ENCODE measurements at places on chromosomes 4 and X.

- no peak for DNase-seq
Observed at GRCh38 chrX:21837056-21837455, 2.4 kb upstream of the MBTPS2 start.

DNA sequence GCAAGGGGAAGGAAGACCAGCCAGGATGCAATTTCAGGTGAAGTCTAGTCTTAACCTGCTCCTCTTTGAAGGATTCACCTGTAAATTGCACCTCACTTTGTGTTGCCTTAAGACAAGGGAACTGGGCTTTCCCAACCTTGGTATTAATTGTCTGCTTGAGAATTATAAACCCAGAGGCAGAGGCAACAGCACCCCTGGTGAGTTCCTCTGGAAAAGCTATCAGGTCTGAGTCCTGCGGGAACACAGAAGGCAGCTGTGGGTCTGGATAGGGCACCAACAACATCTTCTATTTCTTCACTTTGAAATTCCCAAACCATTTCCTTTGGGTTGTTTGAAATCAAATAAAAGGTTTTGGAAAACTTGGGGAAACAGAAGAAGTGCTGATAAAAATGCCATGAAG is 109.2 kb upstream of the NPY2R start:
- no peak for DNase-seq

- DNase-seq = no peak
Observed at GRCh38 chr4:141473952-141474351, 162.4 kb upstream of the IL15 start.

- no peak for DNase-seq
Observed at GRCh38 chr4:98232202-98232601, 29.0 kb upstream of the RAP1GDS1 start.

- DNase-seq = no peak
Observed at GRCh38 chr4:109296527-109296926, 5.9 kb downstream of the COL25A1 start.

GRCh38 chrX:10971176-10971575 is 140.0 kb upstream of the HCCS start:
- peak; percentile 4 for DNase-seq

GRCh38 chr4:76449833-76450232 is 14.8 kb downstream of the SHROOM3 start:
- peak; percentile 82 for DNase-seq

- DNase-seq = no peak
Observed at GRCh38 chr4:150561143-150561737, 20.7 kb upstream of the MAB21L2 start.

- DNase-seq = no peak
Observed at GRCh38 chrX:57906790-57907189, 3.5 kb downstream of the ZXDA start.

- DNase-seq = no peak
Observed at GRCh38 chr4:71878376-71878775, 94.5 kb upstream of the GC start.

- DNase-seq = no peak
Observed at GRCh38 chr4:48699475-48699874, 80.6 kb downstream of the FRYL start.

- DNase-seq = no peak
Observed at GRCh38 chr4:2624782-2625530, 88.5 kb downstream of the FAM193A start.

GRCh38 chr4:152454398-152455011 is 81.4 kb downstream of the FBXW7 start:
- peak; percentile 31 for DNase-seq

DNA sequence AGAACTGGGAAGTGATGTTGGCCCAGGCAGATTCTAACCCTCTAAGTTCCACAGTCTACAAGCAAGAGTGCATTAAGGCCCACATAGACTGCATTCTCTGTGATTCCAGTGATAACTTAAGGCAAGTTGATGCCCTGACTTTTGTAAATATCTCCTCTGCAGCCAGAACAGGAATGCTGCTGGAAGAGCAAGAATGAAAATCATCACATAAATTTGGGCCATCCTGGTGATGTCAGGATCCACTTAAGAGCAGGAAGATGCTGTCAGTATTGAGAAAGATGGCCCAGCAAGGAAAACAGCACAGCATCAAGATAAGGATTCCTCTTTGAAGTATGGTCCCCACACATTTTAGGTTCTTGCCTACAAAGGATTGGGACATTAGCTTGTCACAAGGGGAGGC is 52.4 kb downstream of the TMPRSS11F start:
- no peak for DNase-seq

DNA sequence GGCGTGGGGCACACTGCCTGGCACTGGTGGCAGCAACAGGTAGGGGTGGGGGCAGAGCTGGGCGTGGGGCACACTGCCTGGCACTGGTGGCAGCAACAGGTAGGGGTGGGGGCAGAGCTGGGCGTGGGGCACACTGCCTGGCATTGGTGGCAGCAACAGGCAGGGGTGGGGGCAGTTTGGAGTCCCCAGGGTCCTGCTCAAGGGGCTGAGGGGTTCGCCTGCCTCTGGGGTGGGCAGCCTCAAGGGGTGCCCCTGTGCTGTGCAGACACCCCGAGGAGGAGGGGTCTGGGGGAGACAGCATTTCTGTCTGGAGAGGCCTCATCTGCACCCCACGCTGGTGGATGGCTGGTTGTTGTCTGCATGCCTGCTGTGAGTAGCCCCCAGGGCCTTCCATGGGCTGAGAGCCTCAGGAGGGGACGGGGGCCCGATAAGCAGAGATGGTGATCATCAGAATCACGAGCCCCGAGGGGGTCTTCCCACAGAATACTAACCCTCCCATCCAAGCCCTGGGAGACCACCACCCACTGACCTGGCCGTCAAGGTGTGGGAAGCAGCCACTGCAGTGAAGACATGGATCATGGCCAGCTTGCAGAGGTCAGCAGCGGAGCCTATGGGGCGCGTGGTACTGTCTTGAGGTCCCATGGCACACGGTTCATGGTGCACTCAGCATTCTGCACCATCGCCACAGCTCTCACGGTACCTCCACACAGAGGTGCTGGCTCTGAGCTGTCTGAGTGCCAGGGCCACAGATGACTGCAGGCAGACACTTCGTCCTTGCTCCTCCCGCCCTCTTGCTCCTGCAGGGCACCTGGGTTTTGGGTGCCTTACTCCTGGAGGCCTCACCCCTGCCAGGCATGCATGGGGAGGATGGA is 21.5 kb downstream of the NAT8L start:
- no peak for DNase-seq

GRCh38 chrX:13764281-13764680 is 29.7 kb downstream of the OFD1 start:
- DNase-seq = no peak

- DNase-seq = peak; percentile 1
Observed at GRCh38 chr4:166622425-166622977, 611.8 kb downstream of the SPOCK3 start.

DNA sequence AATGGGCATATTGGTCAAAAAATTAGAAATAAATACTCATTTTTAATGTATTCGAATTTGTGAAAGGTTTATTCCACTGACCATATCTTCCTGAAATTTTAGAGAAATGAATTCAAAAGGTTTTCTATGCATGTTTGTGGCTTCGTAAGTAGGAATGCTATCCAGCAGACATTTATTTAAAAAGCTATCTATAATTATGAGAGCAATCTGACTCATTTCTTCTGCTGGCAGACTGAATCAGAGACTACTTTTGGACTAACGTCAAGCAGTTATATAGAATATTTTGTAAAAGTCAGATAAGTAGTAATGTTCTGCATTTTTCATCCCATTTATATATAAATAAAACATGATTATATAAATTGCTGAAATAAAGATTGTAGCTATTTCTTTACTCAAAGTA is 125.0 kb downstream of the SPCS3 start:
- no peak for DNase-seq

GRCh38 chr4:113483131-113483530 is 278.4 kb downstream of the CAMK2D start:
- no peak for DNase-seq

DNA sequence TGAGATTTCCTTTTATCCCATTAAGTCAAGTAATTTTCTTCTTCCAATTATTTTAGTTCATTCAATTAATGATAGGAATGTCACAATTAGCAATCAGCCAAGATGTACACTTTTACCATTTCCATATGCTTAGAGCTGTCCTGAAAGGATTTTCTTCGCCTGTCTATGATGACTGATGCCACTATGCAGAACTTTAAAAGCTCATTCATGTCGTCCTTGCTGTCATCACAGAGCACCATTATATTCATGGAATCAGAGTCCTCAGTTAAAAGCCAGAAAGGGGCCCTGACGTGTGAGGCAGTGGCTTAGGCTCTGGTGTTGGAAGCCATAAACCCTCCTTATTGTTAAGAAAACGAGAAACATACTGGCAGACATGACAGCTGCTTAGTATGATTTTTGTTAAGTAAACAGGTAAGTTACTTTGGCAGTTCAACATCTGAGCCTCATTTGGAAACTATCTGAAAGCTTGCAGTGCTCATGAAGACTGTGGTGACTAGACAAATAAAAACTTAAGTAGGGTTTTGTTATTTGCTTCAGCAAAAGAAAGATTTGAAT is 73.1 kb downstream of the HHIP start:
- DNase-seq = no peak

Data from eye (tissue), 1 donor.